Lower lobe of right lung (tissue), 2 donors: ENCODE measurements at places on chromosomes 6 and 20. TPM values are rescaled to one million over a fixed set of nuclear protein-coding genes. Genes with fewer than 3 reads are reported as not detected.

GLP1R gene
- total RNA-seq, result 0.35 TPM

GRCh38 chr6:167553736-167554119 lies 228.8 kb downstream of the TTLL2 start:
- no peak for DNase-seq

CRISP3 gene
- 2.5 TPM for total RNA-seq

LRRC1 gene
- total RNA-seq, result 13.4 TPM

GRCh38 chr20:24648481-24648880 lies 179.1 kb downstream of the SYNDIG1 start:
- DNase-seq, result no peak
